Suppressor macrophage (primary cell): ENCODE measurements at places on chromosomes 3 and 15.

DNA sequence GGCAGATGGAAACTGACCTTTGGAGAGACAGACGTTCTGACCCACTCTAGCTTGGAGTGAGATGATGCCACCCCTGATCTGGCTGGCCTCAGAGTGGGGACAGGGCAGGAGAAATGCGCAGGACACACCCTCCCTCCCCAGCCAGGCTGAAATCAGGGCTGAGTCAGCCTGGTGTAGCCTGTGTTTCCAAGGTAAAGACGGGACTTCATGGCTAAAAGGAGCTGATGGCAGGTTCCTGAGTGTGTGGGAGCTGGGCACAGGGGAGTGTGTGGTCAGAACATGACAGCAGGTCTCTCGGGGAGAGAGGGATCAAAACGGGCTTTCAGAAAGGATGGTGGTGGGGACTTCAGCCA, 14.6 kb upstream of the POLG start:
- no peak for DNase-seq

GRCh38 chr15:49169880-49170597, at the start of gene GALK2:
Gene GALK2 (plus strand): TSS chr15:49170247. CDS start chr15:49170323, 76 bp downstream.
- peak; percentile 91 for DNase-seq

- DNase-seq: no peak
Observed at GRCh38 chr3:42306499-42306898, 40.5 kb upstream of the CCK start.

GRCh38 chr3:83195243-83195642, 1433.8 kb upstream of the GBE1 start:
- DNase-seq: no peak
